Fibroblast of villous mesenchyme (primary cell): ENCODE measurements at places on chromosomes 4 and X. TPM values are rescaled to one million over a fixed set of nuclear protein-coding genes. Genes with fewer than 3 reads are reported as not detected.

Gene LRIT3
- total RNA-seq = under 0.01 TPM in 1 of 2 replicates, not detected in the other

Gene SLIT2
- 8.4 and 20.7 TPM in 2 replicates for total RNA-seq

Gene GNRHR
- total RNA-seq = under 0.01 TPM in 1 of 2 replicates, not detected in the other

Gene NKX6-1
- under 0.01 TPM in 1 of 2 replicates, not detected in the other for total RNA-seq

Gene DEFB131A
- not detected in 2 replicates for total RNA-seq

Gene PFKFB1
- under 0.01 TPM in 1 of 2 replicates, not detected in the other for total RNA-seq

Gene TEX13B
- total RNA-seq = not detected in 2 replicates

Gene PCYT1B
- total RNA-seq = 0.64 and 0.86 TPM in 2 replicates

Gene FAM3A
- 23.5 and 24.6 TPM in 2 replicates for total RNA-seq

Gene USP51
- total RNA-seq = 2.6 and 3.5 TPM in 2 replicates

Gene CDS1
- under 0.01 TPM in 2 replicates for total RNA-seq

Gene MYL5
- total RNA-seq = 9.1 and 14.2 TPM in 2 replicates

Gene PNMA6F
- total RNA-seq = not detected in 2 replicates

Gene ADGRG2
- total RNA-seq = not detected in 2 replicates

Gene GRPR
- total RNA-seq = 0.32 and 0.43 TPM in 2 replicates

Gene PLP1
- under 0.01 TPM in 2 replicates for total RNA-seq

Gene PPARGC1A
- total RNA-seq = 0.32 and 0.86 TPM in 2 replicates

Gene UGT2A1
- not detected in 2 replicates for total RNA-seq

Gene RAI2
- not detected in 2 replicates for total RNA-seq

Gene NUDT11
- 7.4 and 12.1 TPM in 2 replicates for total RNA-seq

Gene ZXDA
- total RNA-seq = 5.5 and 6.9 TPM in 2 replicates

Gene MAGEA1
- not detected in 2 replicates for total RNA-seq

Gene CSAG2
- not detected in 2 replicates for total RNA-seq

Gene ANOS1
- 1.7 and 1.9 TPM in 2 replicates for total RNA-seq

Gene JCHAIN
- 0.64 and 2.6 TPM in 2 replicates for total RNA-seq

Gene CCDC158
- total RNA-seq = under 0.01 and 0.43 TPM in 2 replicates

Gene KLHL4
- 0.86 and 0.97 TPM in 2 replicates for total RNA-seq

Gene BRS3
- not detected in 2 replicates for total RNA-seq

Gene GAB1
- 13.0 and 16.1 TPM in 2 replicates for total RNA-seq

Gene KLF8
- 2.3 and 3.0 TPM in 2 replicates for total RNA-seq

Gene SMPX
- total RNA-seq = not detected in 2 replicates

Gene HSFX4
- total RNA-seq = not detected in 2 replicates

Gene TRAPPC11
- 59.9 and 69.1 TPM in 2 replicates for total RNA-seq

Gene ATP7A
- 12.1 and 12.6 TPM in 2 replicates for total RNA-seq

Gene TRIM60
- under 0.01 and 0.32 TPM in 2 replicates for total RNA-seq

Gene NAA11
- total RNA-seq = 0.97 TPM in 1 of 2 replicates, not detected in the other

Gene CEP44
- total RNA-seq = 10.0 and 16.0 TPM in 2 replicates

Gene TBC1D8B
- 9.0 and 13.8 TPM in 2 replicates for total RNA-seq

Gene ADRA2C
- 2.2 and 6.8 TPM in 2 replicates for total RNA-seq

Gene FGF13
- total RNA-seq = under 0.01 TPM in 1 of 2 replicates, not detected in the other

Gene F9
- total RNA-seq = not detected in 2 replicates

Gene SPATA18
- total RNA-seq = 7.7 and 18.1 TPM in 2 replicates

Gene NLGN4X
- 0.86 and 0.97 TPM in 2 replicates for total RNA-seq
